Heart left ventricle (tissue), 16 donors: ENCODE measurements at places on chromosomes 11 and 22. TPM values are rescaled to one million over a fixed set of nuclear protein-coding genes. Genes with fewer than 3 reads are reported as not detected.

GRCh38 chr11:59756845-59757244 lies 1.7 kb downstream of the STX3 start:
- H3K36me3 ChIP-seq, result no peaks in the 10 kb centered on the region
- no peak overlapping the region for H3K4me3 ChIP-seq
- H3K27ac ChIP-seq, result peak overlapping the region; percentile 95
- no peak for DNase-seq
- H3K4me1 ChIP-seq, result peaks cover 3% of the 10 kb centered on the region

KCNJ5 gene
- 1.4 TPM for polyA plus RNA-seq

DNA sequence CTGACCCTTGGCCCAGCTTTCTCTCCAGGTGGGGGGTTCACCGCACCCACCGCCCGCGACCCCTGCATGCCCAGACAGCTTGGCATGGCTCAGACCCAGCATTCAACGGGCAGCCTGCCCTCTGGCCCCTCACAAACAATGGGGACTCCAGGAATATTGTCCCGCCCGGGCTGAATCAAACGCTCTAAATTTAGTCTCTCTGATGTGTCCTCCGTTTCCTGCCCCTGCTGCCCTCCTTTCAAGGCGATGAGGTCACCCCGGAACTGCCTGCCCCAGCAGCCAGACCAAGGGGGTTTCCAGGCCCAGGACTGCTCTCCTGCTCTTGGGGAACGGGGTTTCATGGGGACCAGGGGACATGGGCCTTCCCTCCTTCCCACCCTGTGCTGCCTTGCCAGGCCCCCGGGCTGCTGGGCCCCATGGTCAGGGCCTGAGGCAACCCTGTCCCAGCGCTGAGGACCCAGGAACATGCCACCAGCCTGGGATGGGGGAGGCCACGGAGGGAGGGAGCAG lies 10.1 kb upstream of the PDGFB start:
- H3K4me3 ChIP-seq, result no peak overlapping the region
- no peaks in the 10 kb centered on the region for H3K36me3 ChIP-seq
- H3K27ac ChIP-seq, result peak overlapping the region; percentile 82

- no peak for DNase-seq
- H3K27ac ChIP-seq, result no peak overlapping the region
- no peaks in the 10 kb centered on the region for H3K36me3 ChIP-seq
- no peaks in the 10 kb centered on the region for H3K27me3 ChIP-seq
- H3K4me1 ChIP-seq, result no peaks in the 10 kb centered on the region
These were observed 728 bp downstream of the MMP27 start for GRCh38 chr11:102704841-102705240.

DNA sequence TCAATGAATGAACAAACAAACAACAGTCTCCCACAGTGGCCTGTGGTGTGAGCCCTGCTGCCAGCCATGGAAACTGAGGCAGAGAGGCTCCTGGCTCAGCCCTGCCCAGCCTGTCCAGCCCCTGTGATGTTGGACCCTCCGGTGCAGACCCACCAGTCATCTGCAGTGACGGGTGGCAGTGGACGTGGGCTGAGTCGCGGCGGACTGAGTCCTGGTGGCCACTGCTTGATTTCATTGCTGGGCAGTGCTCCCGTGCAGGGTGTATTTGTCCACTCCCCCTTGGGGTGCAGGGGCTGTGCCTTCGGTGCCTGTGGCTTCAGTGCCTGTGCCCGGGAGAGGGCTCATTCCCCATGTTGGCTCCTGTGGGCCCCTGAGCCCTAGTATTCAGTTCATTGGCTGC lies 31.9 kb upstream of the MUC5AC start:
- H3K27ac ChIP-seq, result no peak overlapping the region
- H3K27me3 ChIP-seq, result peaks cover 4% of the 10 kb centered on the region
- no peak for DNase-seq
- no peaks in the 10 kb centered on the region for H3K4me1 ChIP-seq
- no peaks in the 10 kb centered on the region for H3K36me3 ChIP-seq

YPEL4 gene
- 0.28 TPM for polyA plus RNA-seq

GRCh38 chr22:37560608-37561211 lies 430 bp downstream of the CDC42EP1 start:
- H3K27ac ChIP-seq, result peak overlapping the region; percentile 96
- H3K4me1 ChIP-seq, result peaks cover 59% of the 10 kb centered on the region
- DNase-seq, result peak; percentile 79
- H3K27me3 ChIP-seq, result no peaks in the 10 kb centered on the region
- peak overlapping the region; percentile 61 for H3K4me3 ChIP-seq

DNA sequence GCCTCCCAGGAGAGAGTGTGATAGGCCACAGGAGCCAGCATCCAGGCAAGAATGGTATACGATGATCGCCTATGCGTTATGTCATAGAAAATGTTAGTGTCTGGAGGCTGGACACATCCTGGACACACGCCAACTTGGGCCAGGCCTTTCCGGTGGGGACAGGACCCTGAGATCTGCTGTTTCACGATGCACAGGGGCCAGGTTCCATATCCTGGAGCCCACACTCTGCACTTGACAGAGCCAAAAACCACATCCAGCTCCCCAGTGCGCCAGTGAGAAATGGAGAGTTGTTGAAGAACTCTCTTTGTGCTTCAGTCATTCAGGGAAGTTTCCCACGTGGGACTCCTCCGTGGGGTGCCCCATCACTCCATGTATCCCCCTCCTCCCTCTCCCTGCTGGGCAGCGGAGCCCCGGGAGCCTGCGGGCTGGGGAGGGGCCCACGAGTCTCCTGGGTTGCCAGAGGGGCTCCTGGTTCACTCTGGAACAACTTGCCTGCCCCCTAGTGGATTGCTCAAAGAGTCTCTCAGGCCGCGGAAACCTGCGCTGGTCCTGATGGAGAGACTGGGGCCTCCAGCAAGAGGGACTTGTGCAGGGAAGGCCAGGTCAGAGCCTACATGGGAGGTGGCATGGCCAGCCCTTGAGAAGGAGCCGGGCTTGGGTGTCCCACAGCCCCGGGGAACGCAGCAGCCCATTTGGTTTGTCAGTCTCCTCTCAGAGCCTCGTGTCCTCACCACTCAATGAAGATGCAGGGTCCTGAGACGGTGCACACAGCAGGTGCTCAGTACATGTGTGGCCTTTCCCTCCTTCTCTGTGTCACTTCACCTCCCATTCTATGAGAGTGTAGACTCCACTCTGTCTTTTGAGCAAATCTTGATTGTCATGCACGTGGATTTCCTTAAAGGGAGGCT lies 10.2 kb upstream of the LRRC32 start:
- H3K27me3 ChIP-seq, result no peaks in the 10 kb centered on the region
- peak; percentile 76 for DNase-seq
- no peak overlapping the region for H3K4me3 ChIP-seq
- H3K36me3 ChIP-seq, result no peaks in the 10 kb centered on the region
- H3K27ac ChIP-seq, result no peak overlapping the region
- H3K4me1 ChIP-seq, result peaks cover 5% of the 10 kb centered on the region

GRCh38 chr22:27336151-27337090 lies 465.1 kb downstream of the MN1 start:
- H3K36me3 ChIP-seq, result no peaks in the 10 kb centered on the region
- no peaks in the 10 kb centered on the region for H3K27me3 ChIP-seq
- no peaks in the 10 kb centered on the region for H3K4me1 ChIP-seq
- H3K27ac ChIP-seq, result no peak overlapping the region
- H3K4me3 ChIP-seq, result no peak overlapping the region

OR52I1 gene
- not detected for polyA plus RNA-seq

GRCh38 chr11:17972987-17973386 lies 39.9 kb downstream of the SERGEF start:
- H3K4me1 ChIP-seq, result no peaks in the 10 kb centered on the region
- no peak overlapping the region for H3K4me3 ChIP-seq

DNA sequence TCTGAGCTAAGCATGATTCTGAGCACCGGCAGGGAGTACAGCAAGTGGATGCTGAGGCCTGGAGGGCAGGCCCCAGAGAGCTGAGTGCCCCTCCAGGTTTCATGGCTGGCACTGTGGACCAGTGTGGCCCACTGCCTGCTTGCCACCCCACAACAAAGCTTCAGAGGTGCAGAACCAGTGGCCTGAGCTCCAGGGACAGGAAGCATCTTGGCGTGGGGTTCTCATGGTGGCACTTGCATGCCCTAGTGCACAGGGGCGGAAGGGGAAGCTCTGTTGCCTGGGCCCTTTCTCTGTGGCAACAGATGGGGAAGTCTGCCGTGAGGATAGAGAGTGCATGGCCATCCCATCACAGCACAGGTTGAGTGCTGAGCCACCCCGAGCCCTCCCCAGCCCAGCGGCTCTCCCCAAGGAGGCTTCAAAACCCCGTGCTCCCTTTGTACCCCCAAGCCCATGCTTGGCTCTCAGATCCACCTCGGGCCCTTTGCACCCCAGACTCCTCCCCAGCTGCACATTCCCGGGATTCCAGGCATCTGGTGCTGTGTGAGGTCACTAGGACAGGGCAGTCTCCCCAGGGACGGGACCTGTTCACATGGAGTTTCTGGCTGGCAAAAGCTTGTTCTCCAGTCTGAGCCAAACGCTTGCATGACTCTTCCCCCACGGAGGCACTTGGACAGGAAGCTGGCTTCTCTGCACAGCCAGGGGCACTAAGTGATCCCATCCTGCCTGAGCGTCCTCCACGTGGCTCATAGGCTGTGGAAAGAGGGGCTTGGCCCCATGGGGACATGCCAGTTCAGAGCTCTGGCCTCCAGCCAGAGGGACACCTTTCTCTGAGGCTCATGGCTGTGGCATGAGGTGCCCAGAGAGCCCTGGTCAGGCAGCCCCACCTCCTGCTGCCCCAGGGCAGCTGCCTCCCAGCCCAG lies 4.2 kb downstream of the SLC25A1 start:
- peak overlapping the region; percentile 18 for H3K27ac ChIP-seq
- no peaks in the 10 kb centered on the region for H3K27me3 ChIP-seq
- peak; percentile 50 for DNase-seq
- no peaks in the 10 kb centered on the region for H3K36me3 ChIP-seq
- H3K4me1 ChIP-seq, result peaks cover 67% of the 10 kb centered on the region

- peaks cover 7% of the 10 kb centered on the region for H3K4me1 ChIP-seq
- H3K4me3 ChIP-seq, result no peak overlapping the region
- no peaks in the 10 kb centered on the region for H3K36me3 ChIP-seq
These were observed 8.7 kb upstream of the RCE1 start for GRCh38 chr11:66834539-66834845.

- no peaks in the 10 kb centered on the region for H3K4me1 ChIP-seq
- no peaks in the 10 kb centered on the region for H3K36me3 ChIP-seq
- peak overlapping the region; percentile 75 for H3K4me3 ChIP-seq
These were observed 1.1 kb upstream of the FADS2 start for GRCh38 chr11:61826930-61827570.

- no peaks in the 10 kb centered on the region for H3K27me3 ChIP-seq
- H3K36me3 ChIP-seq, result no peaks in the 10 kb centered on the region
- H3K27ac ChIP-seq, result no peak overlapping the region
- no peak for DNase-seq
- H3K4me3 ChIP-seq, result no peak overlapping the region
These were observed 72.9 kb downstream of the CSNK2A3 start for GRCh38 chr11:11279956-11280689.

- H3K4me3 ChIP-seq, result no peak overlapping the region
- DNase-seq, result peak; percentile 72
These were observed 13.2 kb downstream of the POLA2 start for GRCh38 chr11:65274735-65275682.

DNA sequence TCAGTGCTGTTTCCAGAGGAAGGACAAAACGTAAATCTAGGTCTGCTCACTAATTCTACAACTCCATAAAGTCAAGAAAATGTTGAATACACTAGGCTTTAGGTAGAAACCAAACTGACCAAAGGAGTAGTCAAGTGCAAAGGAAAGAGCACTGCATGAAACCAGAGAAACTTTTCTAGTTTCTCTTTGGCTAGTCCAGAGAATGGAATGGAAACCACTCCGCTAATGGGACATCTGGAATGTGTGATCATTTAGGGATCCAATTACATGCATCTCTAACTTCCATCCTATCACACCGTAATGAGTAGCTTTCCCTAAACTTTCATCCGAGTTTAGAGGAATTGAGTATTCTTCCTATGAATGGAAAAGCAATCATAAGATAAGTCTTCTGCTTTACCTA lies 2.4 kb downstream of the OR52M1 start:
- DNase-seq, result no peak
- H3K36me3 ChIP-seq, result no peaks in the 10 kb centered on the region

RAB36 gene
- 0.55 TPM for polyA plus RNA-seq
